ENCODE measurements at places on chromosomes 7 and 10. TPM values are rescaled to one million over a fixed set of nuclear protein-coding genes. Genes with fewer than 3 reads are reported as not detected.
A peak's percentile ranks its signal among the peaks of the same experiment; 100 is the strongest.

TMEM130 gene
- total RNA-seq: not detected

PNLIPRP2 gene
- not detected for total RNA-seq

DNA sequence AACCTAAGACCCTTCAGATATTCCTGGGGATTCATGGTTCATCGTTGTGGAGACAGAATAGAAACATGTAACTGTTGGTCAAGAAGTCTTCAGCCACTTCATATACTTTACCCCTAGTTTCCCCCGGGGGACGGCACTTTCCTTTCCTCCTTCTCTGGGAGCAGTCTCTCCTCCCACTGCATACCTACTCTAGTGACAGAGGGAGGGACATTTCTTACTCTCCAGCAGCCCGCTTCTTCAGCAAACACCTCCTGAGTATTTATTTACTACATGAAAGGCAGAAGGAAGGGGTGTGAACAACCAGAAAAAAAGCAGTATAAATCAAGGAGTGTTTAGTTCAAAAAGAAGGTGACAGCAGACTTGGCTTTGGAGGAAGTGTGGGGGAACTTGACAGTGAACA, 69.0 kb downstream of the LHFPL3 start:
- DNase-seq: no peak

GRCh38 chr7:98217623-98218582, 6.7 kb downstream of the BHLHA15 start:
- peak; percentile 73 for DNase-seq

DNA sequence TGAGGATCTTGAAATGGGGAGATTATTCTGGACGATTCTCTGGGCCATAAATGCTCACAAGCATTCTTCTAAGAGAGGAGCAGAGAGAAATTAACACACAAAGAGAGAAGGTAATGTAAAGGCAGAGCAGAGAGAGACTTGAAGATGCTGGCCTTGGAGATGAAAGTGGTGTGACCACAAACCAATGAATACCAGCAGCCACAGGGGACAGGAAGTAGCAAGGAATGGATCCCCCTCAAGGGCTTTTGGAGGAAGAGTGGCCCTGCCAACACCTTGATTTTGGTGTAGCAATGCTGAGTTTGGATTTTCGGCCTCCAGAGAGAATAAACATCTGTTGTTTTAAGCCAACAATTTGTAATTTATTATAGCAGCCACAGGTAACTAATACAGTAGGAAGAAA, 1155.6 kb downstream of the TYW1 start:
- DNase-seq: no peak

GRCh38 chr10:119667562-119668328, 16.6 kb downstream of the BAG3 start:
- peak; percentile 88 for DNase-seq

DNA sequence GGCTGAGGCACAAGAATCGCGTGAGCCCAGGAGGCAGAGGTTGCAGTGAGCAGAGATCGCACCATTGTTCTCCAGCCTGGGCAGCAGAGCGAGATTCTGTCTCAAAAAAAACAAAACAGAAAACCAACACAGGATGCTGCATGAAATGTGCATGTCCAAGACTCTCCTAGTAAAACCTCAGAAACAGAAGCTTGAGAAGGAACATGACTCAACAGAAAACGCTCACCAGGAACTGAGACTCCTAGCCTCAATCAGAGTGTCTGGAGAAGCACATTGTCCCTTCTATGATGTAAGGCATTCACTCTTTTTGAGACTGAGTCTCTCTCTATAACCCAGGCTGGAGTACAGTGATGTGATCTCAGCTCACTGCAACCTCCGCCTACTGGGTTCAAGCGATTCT, 168.3 kb downstream of the MYOF start:
- no peak for DNase-seq

DNA sequence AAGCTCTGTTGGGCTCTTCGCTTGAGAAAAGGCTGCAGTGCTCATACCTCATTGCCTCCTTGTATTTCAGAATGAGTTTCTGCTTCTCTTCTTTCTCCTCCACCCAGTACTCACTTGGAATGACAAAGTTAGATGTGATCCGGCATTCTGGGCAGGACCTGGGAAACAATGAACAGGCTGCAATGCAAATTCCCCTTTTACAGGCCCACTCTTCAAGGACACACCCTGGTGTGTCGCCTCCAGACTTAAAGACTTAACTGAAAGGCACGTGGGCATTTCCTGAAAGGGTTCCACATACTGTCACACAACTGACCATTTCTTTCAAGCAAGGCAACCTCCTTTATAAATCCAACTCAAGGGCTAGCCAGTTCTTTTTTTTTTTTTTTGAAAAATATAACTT, 23.6 kb downstream of the MKRN1 start:
- no peak for DNase-seq

Measured in Karpas-422 (cell line).